ENCODE measurements at places on chromosomes 3 and 15.
A peak's percentile ranks its signal among the peaks of the same experiment; 100 is the strongest.

- peak; percentile 69 for DNase-seq
Measured at GRCh38 chr15:83320404-83320803, 35.9 kb upstream of the BNC1 start.

- DNase-seq = no peak
Measured at GRCh38 chr15:39332846-39333245, 248.0 kb upstream of the THBS1 start.

DNA sequence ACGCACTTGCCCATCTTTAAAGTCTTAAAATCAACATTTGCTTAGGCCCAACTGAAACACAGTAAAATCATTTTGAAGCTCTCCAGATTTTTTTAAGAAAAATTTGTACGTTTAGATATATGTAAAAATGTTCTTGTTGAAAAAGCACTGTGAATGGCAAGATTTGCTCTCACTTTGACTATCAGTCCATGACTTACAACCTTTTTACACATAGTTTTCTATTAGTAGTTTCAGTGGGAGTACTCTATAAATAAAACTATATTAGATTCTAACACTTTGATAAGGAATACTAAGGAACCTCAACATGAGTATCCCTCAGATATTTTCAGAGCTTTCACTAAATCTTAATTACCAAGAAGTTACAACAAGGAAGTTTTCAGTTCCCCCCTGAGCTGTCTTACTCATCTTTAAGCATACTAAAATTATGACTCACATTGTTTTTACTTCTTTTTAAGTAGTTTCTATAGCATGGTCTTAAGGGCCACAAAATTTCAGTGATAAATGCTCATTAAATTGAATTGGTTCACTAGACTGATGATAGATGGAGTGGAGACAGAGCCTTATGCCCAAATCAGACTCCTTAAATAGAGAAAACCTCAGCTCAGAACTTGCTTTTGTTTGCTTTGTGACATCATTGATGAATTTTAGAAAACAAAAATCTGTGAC, 31.6 kb upstream of the RAP2B start:
- DNase-seq = peak; percentile 72

DNA sequence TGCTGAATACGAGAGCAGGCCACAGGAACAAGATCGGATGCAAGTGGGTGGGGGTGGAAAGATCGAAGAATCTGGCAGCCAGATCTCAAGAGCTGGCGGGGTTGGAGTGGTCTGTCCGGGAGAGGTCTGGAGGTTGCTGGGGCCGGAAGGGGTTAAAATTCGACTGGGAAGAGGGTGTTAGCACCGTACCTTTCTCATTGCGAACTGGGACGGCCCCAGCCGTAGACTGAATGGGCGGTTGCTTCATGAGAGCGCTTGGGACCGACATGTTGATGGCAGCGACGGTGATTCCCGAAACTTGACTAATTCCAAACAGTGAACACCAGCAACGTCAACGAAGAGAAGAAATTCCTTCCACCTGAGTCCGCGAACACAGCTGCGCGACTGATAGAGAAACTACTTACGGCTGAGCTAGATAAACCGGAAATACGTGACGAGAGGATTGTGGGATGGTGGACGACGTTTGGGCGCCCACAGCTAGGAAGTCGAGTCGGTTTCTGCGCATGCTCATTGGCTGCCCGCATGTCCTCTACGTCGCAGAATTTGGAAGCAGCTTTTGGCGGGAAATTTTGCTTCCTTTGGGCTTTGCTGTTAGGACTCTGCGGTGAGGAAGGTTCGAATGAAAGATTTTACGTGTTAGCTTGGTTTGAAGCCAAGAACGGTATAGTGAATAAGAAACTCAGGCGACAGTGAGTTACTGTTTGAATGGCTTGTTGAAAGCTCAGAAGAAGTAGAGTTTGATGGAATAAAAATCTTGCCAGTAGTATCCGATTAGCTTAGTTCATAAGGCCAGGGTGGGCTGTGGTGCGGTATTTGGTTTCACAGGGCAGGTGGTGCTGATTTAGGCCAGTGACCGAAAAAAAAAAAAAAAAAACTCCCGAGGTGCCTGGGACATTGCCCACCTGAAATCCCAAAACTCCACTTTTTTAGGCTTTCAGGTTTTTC, at the start of gene MFAP1:
MFAP1 (minus strand) TSS at position 389 of the 945 bp plus-strand sequence; CDS start at position 268, 121 bp downstream.
- DNase-seq = peak; percentile 92

DNA sequence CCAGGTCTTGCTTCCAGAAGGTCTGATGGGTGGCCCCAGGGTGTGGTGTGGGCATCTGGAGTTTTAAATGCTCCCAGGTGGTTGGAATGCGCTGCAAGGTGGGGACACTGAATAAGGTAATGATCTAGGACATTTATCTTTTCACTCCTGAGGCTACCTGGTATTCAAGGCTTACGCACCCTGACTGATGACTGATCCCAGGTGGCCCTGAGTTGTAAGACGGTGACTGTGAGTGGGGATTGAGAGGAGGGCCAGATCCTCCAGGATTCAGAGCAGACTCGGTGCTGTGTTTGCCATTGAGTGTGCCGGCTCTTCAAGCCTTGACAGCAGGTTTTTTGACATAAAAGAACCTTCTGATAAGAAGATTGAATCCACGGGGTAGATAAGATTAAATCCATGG, 40.3 kb downstream of the SLC6A20 start:
- DNase-seq = no peak

DNA sequence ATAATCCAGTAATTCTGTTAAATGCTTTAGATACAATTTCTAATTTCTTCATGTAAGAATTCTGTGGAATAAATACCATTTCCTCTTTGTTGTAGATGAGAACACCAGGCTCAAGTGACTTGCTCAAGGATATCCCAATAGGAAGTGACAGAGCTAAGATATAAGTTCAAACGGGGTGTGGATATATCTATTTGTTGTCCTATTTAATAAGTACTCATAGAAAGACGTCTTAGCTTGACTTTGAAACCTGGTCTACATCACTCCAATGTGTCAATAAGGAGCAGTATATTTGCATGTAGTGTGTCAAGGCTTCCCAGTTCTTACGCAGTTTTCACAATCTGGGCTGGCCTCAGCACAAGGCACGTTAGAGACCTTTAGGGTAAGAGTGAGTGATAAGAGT, 4.7 kb upstream of the GCSAM start:
- DNase-seq = no peak

- no peak for DNase-seq
Measured at GRCh38 chr3:80550174-80550573, 782.4 kb upstream of the ROBO1 start.

DNA sequence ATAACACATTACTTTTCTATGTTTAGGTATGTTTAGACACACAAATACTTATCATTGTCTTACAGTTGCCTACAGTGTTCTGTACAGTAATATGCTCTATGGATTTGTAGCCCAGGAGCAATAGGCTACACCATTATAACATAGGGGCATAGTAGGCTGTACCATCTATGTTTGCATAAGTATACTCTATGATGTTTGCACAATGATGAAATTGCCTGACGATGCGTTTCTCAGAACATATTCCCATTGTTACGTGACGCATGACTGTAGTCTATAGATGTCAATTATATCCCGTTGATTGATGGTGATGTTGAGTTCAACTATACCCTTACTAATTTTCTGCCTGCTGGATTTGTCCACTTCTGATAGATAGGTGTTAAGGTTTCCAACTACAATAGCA, 139.4 kb upstream of the PFN2 start:
- DNase-seq = no peak

Data from fibroblast of skin of left quadriceps (primary cell).